ENCODE measurements at places on chromosomes 4 and X.

- DNase-seq: no peak
These were observed 588.8 kb downstream of the ANKRD50 start for GRCh38 chr4:124123721-124124120.

DNA sequence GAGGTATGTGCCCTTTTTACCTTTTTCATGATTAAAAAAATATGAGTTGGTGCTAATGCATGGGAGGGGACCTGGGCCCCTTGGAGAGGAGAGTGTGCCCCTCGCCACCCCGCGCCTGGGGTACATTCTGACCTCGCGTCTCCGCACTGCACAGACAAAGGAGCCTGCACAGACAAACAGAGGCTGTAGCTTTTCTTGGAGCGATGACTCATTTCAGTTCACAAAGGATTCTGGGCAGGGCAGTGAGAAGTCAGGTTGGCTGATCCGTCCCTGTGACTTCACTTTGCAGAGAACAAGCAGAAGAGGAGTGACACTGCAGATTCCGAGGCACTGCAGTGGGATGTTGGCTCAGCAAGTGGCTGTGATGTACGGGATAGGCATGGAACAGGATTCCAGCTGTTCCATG, 82.9 kb downstream of the STOX2 start:
- DNase-seq: no peak

GRCh38 chr4:99038213-99038612, 42.7 kb downstream of the METAP1 start:
- no peak for DNase-seq

DNA sequence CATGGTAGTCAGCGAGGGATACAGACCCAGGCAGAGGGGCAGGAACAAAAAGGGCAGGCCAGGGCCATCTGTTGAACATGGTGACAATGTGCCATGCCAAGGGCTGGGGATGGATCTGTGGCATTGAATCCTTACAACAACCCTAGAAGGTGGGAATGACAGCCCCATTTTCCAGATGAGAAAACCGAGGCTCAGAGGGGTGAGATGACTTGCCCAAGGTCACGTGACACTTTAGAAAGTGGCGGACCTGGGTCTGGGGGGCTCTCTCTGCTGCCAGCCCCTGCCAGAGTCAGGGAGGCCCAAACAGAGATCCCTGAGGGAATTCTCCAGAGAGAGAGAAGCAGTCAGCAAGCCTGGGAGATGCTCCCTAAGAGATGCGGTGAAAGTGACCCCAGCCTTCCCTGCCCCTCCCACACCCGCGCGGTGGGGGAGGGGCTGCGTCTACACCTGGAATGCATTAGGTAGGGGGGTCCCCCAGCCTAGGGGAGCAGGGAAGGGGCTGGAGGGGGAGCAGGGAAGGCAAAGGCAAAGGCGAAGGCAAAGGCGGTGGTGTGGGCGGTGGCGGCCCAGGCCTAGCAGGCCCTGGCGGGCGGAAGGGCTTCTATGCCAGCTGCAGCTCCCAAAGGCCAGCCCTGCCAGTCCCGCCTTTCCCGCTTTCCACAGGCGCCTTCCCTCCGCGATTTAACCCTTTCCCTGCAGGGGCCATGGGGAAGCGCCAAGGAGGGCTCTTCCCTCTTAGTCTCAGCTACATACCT, 13.0 kb downstream of the FGD1 start:
- DNase-seq: no peak

GRCh38 chr4:128394778-128395177, 107.2 kb upstream of the PGRMC2 start:
- DNase-seq: no peak

DNA sequence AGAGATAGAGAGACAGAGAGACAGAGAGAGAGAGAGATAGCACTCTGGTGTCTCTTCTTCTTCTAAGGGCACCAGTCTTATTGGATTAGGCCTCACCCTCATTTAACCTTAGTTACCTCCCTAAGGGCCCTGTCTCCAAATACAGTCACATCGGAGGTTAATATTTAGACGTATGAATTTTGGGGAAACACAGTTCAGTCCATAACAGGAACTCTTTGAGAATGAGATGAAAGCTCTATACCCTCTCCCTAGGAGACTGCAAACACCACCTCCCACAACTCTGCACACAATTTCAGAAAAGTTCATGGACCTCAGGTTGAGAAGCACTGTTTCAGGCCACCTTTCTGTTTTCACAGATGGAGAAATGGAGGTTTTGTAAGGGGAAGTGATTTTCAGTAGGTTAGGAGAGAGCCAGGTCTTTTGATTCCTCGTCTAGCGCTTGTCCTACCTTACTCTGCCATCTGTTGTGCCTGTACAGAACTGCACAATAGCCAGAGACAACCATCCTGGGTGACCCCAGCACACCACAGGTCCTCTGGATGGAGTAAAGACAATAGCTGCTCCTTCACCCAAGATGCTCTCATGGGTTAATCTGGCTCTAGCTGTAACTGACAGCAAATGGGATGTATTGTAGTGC, 16.9 kb upstream of the LOC101059915 start:
- no peak for DNase-seq

GRCh38 chr4:95068818-95069478, 311.2 kb downstream of the BMPR1B start:
- no peak for DNase-seq

DNA sequence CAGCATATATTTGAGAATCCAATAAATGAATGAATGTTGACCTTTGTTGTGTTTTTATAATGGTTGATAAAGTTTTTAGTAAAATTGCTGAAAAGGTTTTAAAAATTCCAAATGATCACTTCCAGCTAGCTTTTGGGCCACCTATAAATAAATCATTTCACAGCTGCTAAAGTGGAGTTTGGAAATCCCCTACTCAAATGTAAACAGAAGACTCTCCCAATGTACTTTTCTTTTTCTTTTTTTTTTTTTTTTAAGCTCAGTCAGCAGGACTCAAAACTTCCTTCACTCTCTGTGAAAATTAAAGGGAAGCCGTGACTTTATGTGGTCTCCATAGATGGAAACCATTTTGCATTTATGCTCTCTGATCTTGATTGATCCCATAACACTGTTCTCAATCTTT, 45.2 kb downstream of the CXCL13 start:
- no peak for DNase-seq

DNA sequence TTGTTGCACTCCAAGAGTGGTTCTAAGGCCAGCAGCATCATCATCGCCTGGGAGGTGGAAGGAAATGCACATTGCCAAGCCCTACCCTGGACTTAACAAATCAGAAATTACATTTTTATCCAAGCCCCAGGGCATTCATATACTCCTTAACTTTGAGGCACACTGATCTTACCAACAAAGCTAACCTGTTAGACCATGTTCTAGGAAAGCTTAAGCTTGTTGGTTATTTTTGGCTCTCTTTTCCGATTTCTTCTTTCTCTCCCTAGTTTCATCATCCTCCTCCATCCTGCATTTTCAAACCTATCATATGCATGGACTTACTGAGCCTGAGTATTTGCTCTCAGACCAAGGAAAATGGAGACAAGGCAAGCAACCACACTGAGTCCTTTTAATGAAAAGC, 133.4 kb downstream of the OPHN1 start:
- no peak for DNase-seq

- DNase-seq: no peak
These were observed 53.2 kb downstream of the ZFYVE28 start for GRCh38 chr4:2365054-2365912.

DNA sequence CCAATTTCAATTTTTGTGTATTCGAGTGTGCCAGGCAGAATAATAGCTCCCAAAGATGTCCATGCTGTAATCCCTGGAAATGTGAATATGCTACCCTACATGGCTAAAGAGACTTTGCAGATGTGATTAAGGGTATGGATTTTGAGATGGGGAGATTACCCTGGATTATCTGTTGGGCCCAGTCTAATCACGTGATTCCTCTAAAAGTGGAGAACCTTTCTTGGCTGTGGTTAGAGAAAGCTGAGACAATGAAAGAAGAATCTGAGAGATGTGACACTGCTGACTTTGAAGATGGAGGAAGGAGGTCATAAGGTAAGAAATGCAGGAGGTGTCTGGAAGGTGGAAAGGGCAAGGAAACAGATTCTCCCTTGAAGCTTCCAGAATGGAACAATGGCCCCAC, 503.5 kb upstream of the PITX2 start:
- DNase-seq: no peak

GRCh38 chr4:7984286-7984925, 44.7 kb upstream of the AFAP1 start:
- no peak for DNase-seq

DNA sequence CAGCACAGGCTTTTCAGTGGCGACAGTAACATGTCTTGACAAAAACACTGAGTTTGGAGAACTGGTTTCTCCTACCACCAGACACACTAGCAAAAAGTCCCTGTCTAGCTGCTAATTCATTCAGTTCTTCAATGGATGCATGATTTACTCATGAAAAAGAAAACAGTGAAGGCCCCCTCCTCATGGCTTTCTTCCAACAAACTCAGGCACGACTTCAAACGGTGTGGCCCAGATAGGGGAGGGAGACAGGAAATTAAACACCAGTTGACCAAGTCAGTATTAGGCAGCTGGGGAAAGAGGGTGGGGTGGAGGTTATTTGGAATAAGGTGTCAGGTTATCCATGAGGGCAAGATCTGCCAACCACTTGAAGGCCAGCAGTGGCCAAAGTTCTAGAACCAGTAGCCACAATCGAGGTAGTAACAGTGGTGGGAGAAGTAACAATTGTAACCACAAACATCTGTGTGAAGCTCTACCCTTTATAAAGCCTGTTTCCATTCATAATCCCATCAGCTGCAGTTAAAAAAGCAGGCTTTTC, 60.2 kb downstream of the SEPSECS start:
- no peak for DNase-seq

- no peak for DNase-seq
These were observed 142.7 kb downstream of the CPEB2 start for GRCh38 chr4:15144967-15145295.

- DNase-seq: no peak
These were observed 20.5 kb upstream of the STS start for GRCh38 chrX:7127056-7127455.

- no peak for DNase-seq
These were observed 1142.2 kb downstream of the C4orf33 start for GRCh38 chr4:130238121-130238520.

- DNase-seq: no peak
These were observed 709 bp downstream of the GPAT3 start for GRCh38 chr4:83536362-83537272.

GRCh38 chr4:87251106-87251505, 30.7 kb upstream of the KLHL8 start:
- no peak for DNase-seq

GRCh38 chr4:147244786-147245185, 236.1 kb upstream of the EDNRA start:
- no peak for DNase-seq

DNA sequence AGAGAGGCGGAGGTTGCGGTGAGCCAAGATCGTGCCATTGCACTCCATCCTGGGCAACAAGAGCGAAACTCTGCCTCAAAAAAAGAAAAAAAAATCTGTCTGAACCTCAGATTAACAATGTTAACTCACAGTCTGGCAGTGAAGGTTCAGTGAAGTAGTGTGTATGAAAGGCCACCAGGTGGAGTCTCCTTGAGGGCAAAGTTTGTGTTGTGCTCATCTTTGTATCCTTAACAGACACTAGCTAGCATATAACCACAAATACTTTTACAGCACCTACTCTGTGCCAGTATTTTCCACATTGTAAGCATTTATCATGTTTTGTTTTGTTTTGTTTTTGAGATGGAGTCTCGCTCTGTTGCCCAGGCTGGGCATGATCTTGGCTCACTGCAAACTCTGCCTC, 46.0 kb upstream of the MGST2 start:
- no peak for DNase-seq

GRCh38 chr4:84846985-84847384, 119.5 kb downstream of the WDFY3 start:
- no peak for DNase-seq

- DNase-seq: no peak
These were observed 375.8 kb upstream of the CXorf51B start for GRCh38 chrX:146433771-146434170.

DNA sequence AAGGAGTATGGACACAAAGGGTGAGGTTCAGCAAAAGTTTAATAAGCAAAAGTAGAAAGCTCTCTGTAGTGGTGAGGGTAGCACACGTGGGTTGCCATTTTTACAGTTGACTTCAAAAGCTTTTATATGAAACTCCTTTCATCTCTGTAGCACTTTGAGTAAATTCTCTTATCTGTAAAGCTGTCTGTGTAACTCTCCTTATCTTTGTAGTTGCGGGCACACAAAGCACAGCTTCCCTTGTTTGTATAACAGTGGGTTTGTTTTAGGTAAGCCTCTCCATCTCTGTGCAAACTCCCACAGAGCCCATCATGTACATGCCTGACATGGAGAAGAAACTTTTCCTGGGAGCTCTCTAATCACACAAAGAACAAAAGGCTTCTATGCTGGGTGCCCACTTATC, 325.9 kb upstream of the PABPC5 start:
- DNase-seq: no peak

- DNase-seq: no peak
These were observed 24.3 kb downstream of the PSAPL1 start for GRCh38 chr4:7410446-7410845.

DNA sequence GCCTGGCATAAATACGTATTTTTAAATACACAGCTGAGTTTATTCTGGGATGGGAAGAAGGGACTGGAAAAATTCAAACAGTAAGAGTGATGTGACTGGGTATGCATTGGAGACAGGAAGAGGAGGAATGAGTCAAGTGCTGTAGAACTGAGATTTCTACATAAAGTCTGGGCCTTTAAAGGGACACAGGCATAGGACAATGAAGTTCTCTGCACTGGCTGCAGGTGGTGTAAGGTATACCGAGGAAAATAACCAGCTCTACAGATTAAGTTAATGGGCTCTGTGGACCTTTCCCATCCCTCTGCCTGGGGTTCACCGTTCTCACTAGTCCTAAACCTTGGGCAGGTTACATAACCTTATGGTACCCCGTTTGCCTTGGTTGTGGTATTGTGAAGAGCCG, 68.7 kb downstream of the DHX15 start:
- no peak for DNase-seq

GRCh38 chr4:82430964-82431745, 765 bp downstream of the ENOPH1 start:
- DNase-seq: peak; percentile 43

GRCh38 chrX:30661228-30661627, 8.0 kb downstream of the GK start:
- DNase-seq: no peak

DNA sequence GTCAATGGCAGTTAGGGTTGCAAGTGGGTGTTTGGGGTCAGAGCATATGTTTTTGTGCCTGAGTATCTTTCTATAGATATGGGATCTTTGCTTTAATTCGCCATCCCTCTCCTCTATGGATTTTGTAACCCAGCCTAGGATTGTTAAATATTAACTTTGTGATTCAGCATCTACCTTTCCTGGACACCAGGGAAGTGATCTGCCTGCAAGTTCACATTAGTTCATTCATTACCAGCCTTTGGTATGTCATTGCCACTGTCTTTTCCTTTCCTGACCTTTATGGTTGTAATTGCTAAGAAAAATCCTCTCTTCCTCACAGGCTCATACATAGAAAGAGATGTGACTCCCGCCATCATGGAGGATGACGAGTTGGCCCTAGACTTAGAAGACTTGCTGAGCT, 73.8 kb downstream of the KIT start:
- DNase-seq: no peak

- DNase-seq: no peak
These were observed 1134.4 kb downstream of the PDHA2 start for GRCh38 chr4:96974295-96974694.
